ENCODE measurements at places on chromosomes 13 and 19. TPM values are rescaled to one million over a fixed set of nuclear protein-coding genes. Genes with fewer than 3 reads are reported as not detected.

- DNase-seq, result no peak
Measured at GRCh38 chr13:73580513-73581267, 521.9 kb downstream of the KLF5 start.

GRCh38 chr13:42266473-42266872 is 5.5 kb upstream of the AKAP11 start:
- no peak for DNase-seq

DNA sequence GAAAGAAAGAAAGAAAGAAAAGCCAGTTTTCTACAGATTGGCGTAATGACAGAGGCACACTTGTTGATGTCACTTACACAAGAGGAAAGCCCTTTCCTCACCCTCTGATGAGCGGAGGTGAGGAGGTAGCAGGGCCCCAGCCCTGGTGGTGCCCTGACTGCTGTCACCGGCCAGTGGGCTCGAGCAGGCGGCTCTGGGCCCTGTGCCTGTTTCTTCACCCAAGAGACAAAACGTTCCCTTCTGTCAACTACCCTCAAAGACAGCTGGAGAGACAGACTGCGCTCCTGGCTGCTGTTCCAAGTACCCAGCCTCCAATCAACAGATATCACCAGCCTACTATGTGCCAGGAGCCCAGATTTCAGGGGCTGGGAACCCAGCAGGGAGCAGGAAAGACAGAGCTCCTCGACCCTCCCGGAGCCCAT is 10.1 kb downstream of the EPS15L1 start:
- no peak for DNase-seq

- DNase-seq, result no peak
Measured at GRCh38 chr19:35403116-35403760, 32.4 kb downstream of the GPR42 start.

GRCh38 chr19:54674021-54674617 is 11.3 kb downstream of the LILRB4 start:
- peak; percentile 30 for DNase-seq

DNA sequence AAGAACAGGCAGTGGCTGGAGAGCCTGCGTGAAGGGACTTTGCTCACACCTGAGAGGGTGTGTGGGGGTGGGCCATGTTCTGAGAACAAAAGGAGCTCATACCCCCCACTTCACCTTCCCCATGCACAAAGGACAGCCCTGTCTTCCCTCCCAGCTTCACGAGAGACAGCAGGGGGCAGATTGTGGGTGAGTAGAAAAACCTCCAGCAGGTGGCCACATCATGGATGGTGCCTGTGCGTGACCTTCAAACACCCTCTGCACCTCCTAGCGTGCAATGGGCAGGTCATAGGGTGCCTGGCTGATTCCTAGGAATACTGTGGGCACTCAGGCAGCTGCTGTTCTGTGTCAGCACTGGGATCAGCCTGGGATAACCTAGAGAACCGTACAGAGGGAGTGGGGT is 36.3 kb upstream of the PSG9 start:
- no peak for DNase-seq

SELENOV gene
- total RNA-seq, result not detected

KCNC3 gene
- total RNA-seq, result 0.27 TPM

ZNF584 gene
- total RNA-seq, result 15.7 TPM
